Dermis blood vessel endothelial cell (primary cell): ENCODE measurements at places on chromosomes 11 and 22.
A peak's percentile ranks its signal among the peaks of the same experiment; 100 is the strongest.

DNA sequence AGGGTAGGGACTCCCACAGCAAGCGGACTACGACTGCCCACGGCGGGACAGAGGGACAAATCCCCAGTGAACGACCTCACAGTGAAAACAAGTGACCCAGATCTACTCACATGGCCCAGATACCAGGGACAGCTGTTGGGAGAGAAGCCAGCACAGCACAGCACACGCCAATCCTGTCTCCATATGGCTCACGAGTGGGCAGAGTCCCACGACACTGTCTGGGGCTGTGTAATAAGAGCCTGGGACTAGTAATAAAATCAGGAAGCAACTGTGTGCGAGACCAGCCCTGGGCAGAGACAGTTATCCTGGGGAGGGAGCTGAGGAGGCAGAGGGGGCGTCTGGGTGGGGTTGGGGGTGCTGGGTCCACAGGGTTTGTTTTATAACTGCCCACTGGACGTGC, 385.0 kb downstream of the CTTN start:
- DNase-seq, result no peak

DNA sequence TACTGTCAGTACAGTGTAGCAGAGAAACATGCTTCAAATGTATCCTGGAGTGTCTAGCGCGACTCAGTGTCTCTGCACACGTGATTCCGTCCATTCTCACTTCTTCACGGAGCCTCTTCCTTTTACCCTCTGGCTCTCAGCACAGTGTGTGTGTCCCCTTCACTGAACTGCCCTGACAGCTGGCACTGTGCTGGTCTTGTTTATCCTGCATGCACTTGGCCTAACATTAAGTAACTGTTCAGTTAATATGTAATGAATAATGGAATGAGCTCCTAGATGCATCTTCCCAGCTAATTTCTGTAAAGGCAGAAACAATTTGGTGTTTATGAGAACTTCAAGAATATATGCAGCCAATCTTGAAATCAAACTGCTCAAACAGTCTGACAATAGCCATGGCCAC, 44.4 kb downstream of the KMT5B start:
- no peak for DNase-seq

GRCh38 chr11:9643751-9644150, 20.1 kb upstream of the SWAP70 start:
- no peak for DNase-seq

GRCh38 chr11:15617126-15617525, 502.4 kb downstream of the INSC start:
- no peak for DNase-seq

DNA sequence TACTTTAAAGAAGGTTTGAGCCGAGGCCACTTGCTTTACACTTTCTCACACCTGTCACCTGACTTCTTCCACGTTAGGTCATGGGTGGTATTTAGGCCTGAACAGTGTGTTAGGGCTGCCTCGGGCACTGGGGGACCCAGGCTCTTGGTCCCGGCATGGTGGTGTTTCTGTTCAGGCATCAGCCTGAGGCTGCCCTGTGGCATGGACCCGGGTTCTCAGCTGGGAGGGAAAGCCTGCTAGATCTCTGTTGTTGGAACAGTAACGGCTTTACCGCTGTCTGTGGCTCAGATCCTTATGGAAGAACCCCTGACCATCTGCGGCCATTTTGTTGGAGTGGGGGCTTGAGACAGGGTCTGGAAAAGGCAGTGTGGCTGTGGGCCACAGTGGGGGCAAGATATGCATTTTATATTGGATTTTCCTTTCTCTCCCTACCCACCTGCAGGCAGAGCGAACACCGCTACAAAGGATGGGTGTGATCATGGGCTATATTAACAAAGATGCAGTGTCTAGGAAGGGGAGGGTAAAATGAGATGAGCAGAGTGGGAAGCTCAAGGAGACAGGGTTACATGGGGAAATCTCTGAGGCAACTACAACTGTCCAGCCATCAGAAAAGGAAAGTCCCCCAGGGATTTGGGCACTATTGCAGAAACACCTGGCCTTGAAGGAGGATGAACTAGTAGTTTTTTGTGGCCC, 1.6 kb upstream of the KCNJ11 start:
- no peak for DNase-seq

GRCh38 chr22:45425531-45426265, 12.2 kb downstream of the RIBC2 start:
- DNase-seq, result no peak

- no peak for DNase-seq
These were observed 3.6 kb upstream of the APOBEC3A start for GRCh38 chr22:38953577-38954413.

DNA sequence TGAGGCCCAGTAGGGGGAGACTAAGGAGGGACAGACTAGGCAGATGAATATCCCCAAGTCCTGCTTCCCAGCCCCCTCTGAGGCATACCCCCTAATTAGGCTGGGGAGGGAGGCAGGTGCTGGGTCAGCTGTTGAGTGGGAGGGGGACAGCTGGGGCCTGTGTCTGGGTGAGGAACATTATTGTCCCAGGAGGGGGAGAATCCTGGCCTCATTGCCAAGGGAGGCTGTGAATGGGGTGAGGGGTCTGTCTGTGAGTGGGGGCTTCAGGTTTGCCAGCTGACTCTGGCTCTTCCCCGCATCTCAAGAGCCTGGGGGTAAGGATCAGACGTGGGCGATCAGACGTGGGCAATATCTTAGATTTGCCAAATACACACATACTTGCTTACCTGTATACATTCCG, 2.1 kb downstream of the INPPL1 start:
- DNase-seq, result no peak

GRCh38 chr11:113618360-113618759, 87.7 kb downstream of the TMPRSS5 start:
- peak; percentile 20 for DNase-seq

DNA sequence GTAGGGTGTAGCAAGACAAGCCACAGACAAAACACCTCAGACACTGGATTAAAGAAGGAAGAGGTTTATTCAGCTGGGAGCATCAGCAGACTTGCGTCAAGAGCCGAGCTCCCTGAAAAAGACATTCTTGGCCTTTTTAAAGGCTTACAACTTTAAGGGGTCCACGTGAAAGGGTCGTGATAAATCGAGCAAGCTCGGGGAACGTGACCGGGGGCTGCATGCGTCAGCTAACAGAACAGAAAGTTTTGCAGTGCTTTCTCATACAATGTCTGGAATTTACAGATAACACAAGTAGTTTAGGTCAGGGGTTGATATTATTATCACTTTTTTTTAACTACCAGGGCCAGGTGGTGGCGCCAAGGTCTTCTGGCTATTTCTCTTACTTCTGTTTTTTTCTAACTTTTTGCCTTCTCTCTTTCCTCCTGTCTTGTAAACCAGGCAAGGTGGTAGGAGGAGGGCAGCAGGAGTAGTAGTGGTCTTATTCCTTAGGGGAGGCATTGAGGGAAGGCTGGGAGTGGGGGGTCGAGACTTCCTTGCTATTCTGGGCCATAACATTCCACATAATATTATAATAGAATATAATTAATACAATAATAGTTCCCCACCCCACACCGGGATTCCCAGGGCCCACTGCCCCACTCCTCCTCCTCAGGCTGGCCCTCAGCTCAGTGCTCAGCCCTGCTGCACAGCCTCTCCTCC, 587 bp upstream of the ALDH3B1 start:
- peak; percentile 18 for DNase-seq

- peak; percentile 98 for DNase-seq
These were observed 72.5 kb downstream of the MICAL2 start for GRCh38 chr11:12182676-12183541.

- no peak for DNase-seq
These were observed 26.4 kb downstream of the MYEOV start for GRCh38 chr11:69320326-69320725.

DNA sequence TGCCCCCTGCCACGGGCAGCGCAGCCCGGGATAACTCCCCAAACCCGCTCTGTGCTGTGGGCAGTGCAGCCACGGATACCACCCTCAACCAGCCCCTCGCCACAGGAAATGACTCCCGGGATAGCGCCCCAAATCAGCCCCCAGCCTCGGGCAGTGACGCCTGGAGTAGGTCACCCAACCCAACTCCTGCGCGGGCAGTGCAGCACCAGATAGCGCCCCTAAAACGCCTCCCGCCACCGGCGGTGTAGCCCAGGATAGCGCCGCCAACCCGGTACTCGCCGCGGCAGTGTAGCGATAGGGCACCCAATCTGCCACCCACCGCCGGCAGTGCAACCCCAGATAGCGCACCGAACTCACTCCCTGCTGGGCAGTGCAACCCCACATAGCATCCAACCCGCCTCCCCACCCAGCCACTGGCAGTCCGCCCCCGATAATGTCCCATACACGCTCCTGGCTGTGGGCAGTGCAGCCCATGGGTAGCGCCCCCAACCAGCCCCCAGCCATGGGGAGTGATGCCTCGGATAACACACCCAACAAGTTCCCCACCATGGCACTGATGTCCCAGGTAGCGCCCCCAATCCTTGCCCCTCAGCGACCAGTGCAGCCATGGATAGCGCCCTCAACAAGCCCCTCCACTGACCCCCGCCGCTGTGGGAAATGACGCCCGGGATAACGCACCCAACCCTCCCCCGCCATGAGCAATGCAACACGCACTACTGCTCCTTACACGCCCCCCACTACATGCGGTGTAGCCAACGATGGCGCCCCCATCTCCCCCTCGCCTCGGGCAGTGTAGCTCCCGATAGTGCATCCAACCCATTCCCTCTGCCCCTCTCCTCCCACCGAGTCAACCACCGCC, 1.5 kb downstream of the RFPL2 start:
- DNase-seq, result no peak

GRCh38 chr11:17796154-17796553, 61.6 kb downstream of the KCNC1 start:
- no peak for DNase-seq

GRCh38 chr11:20026629-20027555, 133.4 kb downstream of the DBX1 start:
- DNase-seq, result no peak

- peak; percentile 4 for DNase-seq
These were observed 9.5 kb upstream of the MS4A4E start for GRCh38 chr11:60252213-60253108.

DNA sequence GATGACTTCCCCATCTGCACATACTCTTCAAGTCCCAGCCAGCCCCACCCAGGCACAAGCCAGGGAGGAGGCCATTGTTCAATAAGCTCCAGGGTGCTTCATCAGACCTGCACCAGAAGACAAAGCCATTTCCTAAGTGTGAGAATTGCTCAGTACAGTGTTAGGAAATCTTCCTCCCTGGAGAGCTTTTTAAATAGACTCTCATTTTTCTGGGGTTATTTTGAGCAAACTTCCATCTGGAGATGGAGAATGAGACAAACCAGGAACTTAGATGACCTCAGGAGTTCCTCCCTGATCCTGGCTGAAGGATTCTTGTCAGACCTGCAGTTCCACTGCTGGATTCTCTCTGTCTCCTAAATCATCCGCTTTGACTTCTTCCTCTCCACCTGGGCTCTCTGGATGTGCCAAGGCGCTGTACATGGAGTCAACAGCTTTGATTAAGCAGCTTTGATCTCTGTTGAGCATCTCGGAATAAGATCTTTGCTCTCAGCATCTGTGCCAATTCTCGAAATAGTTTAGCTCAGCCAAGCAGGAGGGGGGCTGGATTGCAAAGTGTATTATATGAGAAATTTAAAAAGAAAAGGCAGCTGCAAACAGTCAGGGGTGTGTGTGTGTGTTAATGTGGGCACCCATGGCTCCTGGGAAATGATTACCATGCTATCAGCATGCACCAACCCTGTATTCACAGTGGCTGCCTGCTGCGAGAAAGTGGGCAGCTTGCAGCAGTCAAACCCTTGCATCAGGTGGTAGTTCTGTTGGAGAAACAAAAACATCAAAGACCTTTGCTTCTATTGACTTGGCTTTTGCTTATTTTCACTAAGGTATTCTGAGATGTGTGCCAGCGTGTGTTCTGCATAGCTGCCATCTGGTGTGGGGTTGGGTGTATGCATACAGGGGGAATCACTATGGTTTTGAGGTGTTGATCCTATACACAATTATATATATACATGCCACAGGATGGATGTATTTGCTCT, 70.2 kb upstream of the NAV2 start:
- no peak for DNase-seq

DNA sequence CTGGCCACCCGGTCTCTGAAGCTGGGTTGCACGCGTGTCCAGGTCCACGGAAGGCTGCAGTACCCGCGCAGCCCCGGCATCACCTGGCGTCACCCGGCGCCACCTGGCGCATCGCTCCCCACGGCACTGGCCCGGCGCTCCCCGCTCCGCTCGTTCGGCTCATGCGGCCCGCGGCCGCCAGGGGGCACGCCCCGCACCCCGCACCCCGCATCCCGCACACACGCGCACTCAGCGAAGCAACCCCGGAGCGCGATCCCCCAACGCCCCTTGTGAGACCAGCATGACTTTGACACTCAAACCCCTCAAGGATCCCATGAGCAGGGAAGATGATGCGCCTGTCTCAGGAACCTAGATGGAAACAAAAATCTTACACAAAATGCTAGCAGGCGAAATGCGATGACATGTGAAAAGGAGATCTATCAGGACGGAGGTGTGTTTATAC, 11.9 kb downstream of the B3GNT6 start:
- peak; percentile 54 for DNase-seq

DNA sequence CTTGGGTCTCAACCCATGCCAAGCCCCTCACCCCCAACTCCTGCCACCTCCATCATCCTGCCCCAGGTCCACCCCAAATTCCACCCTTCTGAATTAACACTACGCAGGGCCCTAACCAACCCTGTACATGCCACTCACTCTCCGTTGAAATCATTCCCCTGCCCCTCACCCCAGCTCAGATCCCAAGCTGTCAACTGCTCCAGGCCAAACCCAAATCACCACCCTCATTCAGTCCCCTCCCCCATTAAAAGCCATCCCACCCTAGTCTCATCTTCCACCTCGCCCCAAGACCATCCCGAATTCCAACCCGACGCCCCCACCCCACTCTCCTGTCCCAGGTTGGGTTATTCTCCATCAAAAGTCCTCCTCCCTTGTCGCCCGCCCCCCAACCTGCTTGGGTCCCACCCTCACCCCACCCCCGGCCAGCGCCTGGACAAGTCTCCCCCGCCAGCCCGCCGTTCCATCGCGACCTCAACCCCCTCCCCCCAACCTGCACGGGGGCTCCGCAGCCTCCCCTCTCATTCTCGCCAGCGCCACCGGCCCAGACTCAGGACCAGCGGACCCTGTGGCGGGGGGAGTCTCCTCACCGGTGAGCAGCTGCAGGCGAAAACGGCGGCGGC, 466 bp downstream of the FAM168A start:
- peak; percentile 4 for DNase-seq

- DNase-seq, result no peak
These were observed 109.8 kb downstream of the EHF start for GRCh38 chr11:34730544-34731295.

GRCh38 chr11:61593151-61593550, 12.3 kb upstream of the SYT7 start:
- no peak for DNase-seq

DNA sequence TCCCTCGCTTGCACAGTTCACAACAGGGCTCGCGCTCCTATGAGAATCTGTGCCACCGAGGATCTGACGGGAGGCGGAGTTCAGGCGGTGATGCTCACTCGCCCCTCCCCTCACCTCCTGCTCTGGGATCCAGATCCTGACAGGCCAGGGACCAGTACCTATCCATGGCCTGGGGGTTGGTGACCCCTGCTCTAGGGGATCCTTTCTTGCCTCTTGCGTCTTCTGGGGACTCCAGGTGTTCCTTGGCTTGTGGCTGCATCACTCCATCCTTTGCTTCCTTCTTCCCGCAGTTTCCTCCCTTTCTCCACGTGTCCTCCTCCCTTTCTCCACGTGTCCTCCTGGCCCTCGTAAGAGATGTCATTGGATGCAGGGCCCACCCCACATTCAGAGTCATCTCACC, 30.6 kb upstream of the KRTAP5-7 start:
- no peak for DNase-seq

GRCh38 chr11:28877340-28877739, 769.2 kb downstream of the METTL15 start:
- DNase-seq, result no peak
